ENCODE measurements at places on chromosomes 4 and X. TPM values are rescaled to one million over a fixed set of nuclear protein-coding genes. Genes with fewer than 3 reads are reported as not detected.
A peak's percentile ranks its signal among the peaks of the same experiment; 100 is the strongest.

- H3K4me1 ChIP-seq: peaks cover 48% of the 10 kb centered on the region
- no peaks in the 10 kb centered on the region for H3K36me3 ChIP-seq
- no peak overlapping the region for H3K4me3 ChIP-seq
- DNase-seq: no peak
- peak overlapping the region; percentile 21 for H3K27ac ChIP-seq
- no peaks in the 10 kb centered on the region for H3K27me3 ChIP-seq
These were observed 83.2 kb downstream of the RBM47 start for GRCh38 chr4:40546506-40546905.

DNA sequence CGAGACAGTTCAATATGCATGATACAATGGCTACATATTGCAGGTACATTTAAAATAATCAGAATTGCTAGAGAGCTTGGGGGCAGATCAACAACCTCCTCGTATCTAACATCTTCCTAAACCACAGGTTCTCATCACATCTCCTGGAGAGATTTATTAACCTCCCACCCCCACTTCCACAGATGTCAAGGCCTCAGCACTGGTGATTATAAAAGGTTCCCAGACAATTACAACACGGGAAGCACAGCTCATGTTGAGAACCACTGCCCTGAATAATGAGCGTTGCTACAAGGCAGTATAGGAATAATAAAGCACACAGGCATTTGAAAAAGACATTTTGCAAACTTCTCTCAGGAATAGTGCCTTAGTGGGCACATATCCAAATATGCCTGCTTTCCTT lies 42.8 kb downstream of the ELOVL6 start:
- no peak overlapping the region for H3K4me3 ChIP-seq
- peak overlapping the region; percentile 16 for H3K27ac ChIP-seq
- no peaks in the 10 kb centered on the region for H3K27me3 ChIP-seq
- no peaks in the 10 kb centered on the region for H3K36me3 ChIP-seq

GRCh38 chr4:6331018-6331417 lies 61.4 kb downstream of the WFS1 start:
- peak; percentile 32 for DNase-seq
- H3K4me1 ChIP-seq: no peaks in the 10 kb centered on the region
- no peaks in the 10 kb centered on the region for H3K36me3 ChIP-seq
- no peak overlapping the region for H3K27ac ChIP-seq

DNA sequence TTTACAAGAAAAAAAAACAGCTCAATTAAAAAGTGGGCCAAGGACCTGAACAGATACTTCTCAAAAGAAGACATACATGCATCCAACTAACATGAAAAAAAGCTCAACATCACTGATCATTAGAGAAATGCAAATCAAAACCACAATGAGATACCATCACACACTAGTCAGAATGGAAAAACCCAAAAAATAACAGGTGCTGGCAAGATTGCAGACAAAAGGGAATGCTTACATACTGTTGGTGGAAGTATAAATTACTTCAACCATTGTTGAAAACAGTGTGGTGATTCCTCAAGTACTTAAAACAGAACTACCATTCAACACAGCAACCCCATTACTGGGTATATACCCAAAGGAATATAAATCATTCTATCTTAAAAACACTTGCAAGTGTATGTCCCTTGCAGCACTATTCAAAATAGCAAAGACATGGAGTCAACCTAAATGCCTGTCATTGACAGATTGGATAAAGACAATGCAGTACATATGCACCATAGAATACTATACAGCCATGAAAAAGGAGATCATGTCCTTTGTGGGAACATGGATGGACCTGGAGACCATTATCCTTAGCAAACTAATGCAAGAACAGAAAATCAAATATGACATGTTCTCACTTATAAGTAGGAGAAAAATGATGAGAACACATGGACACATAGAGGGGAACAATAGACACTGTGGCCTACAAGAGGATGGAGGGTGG lies 97.6 kb downstream of the RAB28 start:
- DNase-seq: no peak
- H3K4me1 ChIP-seq: no peaks in the 10 kb centered on the region
- H3K27ac ChIP-seq: no peak overlapping the region
- H3K27me3 ChIP-seq: no peaks in the 10 kb centered on the region

- peaks cover 7% of the 10 kb centered on the region for H3K4me1 ChIP-seq
- H3K27ac ChIP-seq: no peak overlapping the region
- no peaks in the 10 kb centered on the region for H3K36me3 ChIP-seq
- no peaks in the 10 kb centered on the region for H3K27me3 ChIP-seq
These were observed 110.3 kb upstream of the PTPN13 start for GRCh38 chr4:86483773-86484172.

DNA sequence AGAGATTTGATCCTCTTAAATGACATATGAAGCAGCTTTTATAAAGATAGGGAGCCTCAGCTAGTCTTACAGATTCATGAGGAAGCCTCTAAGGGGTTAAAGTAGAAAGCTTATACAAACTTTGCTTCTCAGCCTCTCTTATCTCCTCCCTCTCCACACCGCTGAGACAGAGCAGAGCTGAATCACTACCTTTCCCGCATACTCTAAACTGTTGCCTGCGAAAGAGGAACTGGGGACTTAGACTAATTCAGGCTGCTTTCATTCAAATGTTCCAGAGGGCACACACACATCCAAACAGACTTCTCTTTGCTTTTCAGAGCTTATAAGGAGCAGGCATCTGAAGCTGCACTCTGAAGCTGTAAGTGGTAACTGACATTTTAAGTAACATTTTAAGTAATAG lies at the start of gene SERTM2:
Gene SERTM2 (plus strand): TSS at position 169 of the 400 bp plus-strand sequence. CDS start 7,213 bp downstream, outside the sequence.
- no peaks in the 10 kb centered on the region for H3K36me3 ChIP-seq
- H3K4me3 ChIP-seq: no peak within 1 kb of the TSS
- peaks cover 17% of the 10 kb centered on the region for H3K27me3 ChIP-seq

DNA sequence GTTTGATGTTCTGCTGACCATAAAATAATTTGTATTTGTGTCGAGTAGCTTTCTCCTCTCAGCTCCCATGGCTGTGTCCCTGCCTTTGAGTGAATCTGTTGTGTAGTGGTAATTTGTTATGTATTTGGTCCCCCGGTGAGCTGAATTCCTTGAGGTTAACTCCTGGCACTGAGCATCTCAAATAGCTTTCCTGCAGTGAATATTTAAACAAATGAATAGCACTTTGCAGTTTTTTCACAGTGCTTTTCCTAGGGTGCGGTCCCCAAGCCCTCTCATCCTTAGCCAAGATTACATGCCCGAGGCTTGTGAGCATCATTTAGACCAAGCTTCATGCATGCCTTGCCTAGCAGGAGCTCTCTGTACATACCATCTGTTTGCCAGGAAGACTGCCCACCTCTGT lies 74.2 kb downstream of the CLDN34 start:
- H3K27me3 ChIP-seq: no peaks in the 10 kb centered on the region
- no peak overlapping the region for H3K27ac ChIP-seq
- no peak overlapping the region for H3K4me3 ChIP-seq

DNA sequence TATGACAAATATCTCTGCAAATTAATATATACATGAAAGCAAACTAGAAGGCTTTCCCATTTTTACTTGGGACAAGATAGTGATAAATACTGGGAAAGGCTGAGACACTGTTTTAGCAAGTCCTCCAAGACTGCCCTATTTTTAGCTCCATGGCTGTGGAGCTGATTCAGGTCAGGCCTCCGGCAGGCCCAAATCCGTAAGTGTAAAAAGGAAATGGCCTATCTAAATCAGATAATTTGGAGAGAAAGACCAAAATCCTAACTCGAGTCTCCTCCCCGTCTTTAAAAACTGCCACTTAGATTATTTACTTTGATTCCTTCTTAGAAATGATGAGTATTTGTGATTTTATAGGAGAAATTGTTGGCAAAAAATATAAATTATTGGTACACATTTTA lies 2.9 kb downstream of the OTUD4 start:
- H3K27ac ChIP-seq: peak overlapping the region; percentile 99
- H3K36me3 ChIP-seq: no peaks in the 10 kb centered on the region
- DNase-seq: peak; percentile 55

DNA sequence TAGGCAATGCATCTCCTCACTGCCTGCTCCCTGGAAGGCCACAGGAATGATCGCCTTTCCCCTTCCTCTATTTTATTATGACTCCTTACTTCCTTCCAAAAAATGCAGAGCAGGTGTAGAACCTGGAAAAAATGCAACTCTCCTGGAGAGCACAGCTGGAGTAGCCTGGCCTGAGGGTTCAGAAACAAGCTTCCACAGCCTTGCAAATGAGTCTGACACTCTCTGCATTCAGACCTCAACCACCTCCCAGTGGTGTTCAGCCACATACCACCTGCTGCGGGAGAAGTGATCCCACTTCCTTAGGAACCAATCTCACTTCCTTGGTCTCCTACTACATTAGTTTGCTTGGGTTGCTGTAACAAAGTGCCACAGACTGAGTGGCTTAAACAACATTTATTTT lies 368.1 kb upstream of the NOCT start:
- DNase-seq: no peak
- no peaks in the 10 kb centered on the region for H3K4me1 ChIP-seq
- no peaks in the 10 kb centered on the region for H3K36me3 ChIP-seq
- no peak overlapping the region for H3K4me3 ChIP-seq

- H3K4me3 ChIP-seq: no peak overlapping the region
- H3K4me1 ChIP-seq: no peaks in the 10 kb centered on the region
- H3K27ac ChIP-seq: no peak overlapping the region
- DNase-seq: no peak
- no peaks in the 10 kb centered on the region for H3K27me3 ChIP-seq
- no peaks in the 10 kb centered on the region for H3K36me3 ChIP-seq
These were observed 393.8 kb upstream of the GRID2 start for GRCh38 chr4:91909963-91910362.

DNA sequence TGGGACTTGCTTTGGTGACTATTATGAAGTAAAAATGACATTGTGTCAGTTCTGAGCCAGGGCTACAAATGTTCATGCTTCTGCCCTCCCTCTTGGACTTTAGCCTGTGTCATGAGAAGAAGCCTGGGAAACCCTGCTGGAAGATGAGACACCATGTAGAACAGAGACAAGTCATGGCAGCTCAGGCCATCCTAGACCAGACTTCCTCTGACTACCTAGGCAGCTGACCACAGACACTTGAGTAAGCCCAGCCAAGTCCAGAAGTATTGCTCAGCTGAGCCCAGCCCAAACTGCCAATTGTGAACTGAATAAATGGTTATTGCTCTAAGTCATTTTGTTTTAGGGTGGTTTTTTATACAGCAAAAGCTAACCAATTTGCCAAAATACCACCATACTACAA lies 467.6 kb upstream of the CNKSR2 start:
- no peak for DNase-seq
- H3K27me3 ChIP-seq: no peaks in the 10 kb centered on the region
- H3K27ac ChIP-seq: no peak overlapping the region
- no peak overlapping the region for H3K4me3 ChIP-seq
- H3K36me3 ChIP-seq: no peaks in the 10 kb centered on the region

GRCh38 chr4:94711635-94712034 lies 46.1 kb upstream of the BMPR1B start:
- no peak for DNase-seq
- no peak overlapping the region for H3K27ac ChIP-seq
- H3K36me3 ChIP-seq: no peaks in the 10 kb centered on the region
- no peaks in the 10 kb centered on the region for H3K27me3 ChIP-seq
- H3K4me3 ChIP-seq: no peak overlapping the region

GRCh38 chr4:155532373-155533085 lies 134.1 kb upstream of the GUCY1A1 start:
- H3K4me1 ChIP-seq: no peaks in the 10 kb centered on the region
- no peak for DNase-seq
- no peaks in the 10 kb centered on the region for H3K27me3 ChIP-seq
- H3K4me3 ChIP-seq: no peak overlapping the region
- no peak overlapping the region for H3K27ac ChIP-seq
- no peaks in the 10 kb centered on the region for H3K36me3 ChIP-seq

GRCh38 chr4:80045786-80046185 lies 27.2 kb downstream of the ANTXR2 start:
- H3K4me1 ChIP-seq: peaks cover 21% of the 10 kb centered on the region
- no peaks in the 10 kb centered on the region for H3K27me3 ChIP-seq
- no peaks in the 10 kb centered on the region for H3K36me3 ChIP-seq

DNA sequence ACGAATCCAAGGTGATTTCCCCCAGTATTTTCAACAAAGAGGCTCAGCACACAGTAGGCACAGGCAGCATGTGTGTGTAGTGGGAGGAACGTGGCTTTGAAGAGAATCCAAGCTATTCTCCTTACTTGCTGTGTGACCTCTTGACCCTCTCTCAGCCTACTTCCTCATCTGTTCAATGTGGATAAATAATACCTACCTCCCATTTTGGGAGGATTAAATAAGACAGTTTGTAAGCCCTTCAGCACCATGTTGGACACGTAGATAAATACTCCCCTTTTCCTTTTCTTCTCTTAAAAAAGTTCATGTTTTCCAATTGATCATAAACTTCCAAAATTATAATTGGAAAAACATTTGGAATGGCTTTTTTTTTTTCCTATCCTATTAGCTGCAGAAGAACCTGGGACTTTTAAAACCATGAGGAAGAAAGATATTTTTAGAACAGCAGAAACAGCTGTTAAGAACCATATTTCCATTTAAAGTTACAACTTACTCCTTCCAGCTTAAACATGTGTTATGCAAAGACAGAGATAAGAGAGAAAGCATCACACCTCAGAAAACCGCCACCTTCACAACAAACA lies 56.1 kb upstream of the TMEM131L start:
- DNase-seq: no peak
- no peaks in the 10 kb centered on the region for H3K4me1 ChIP-seq
- no peak overlapping the region for H3K4me3 ChIP-seq
- H3K36me3 ChIP-seq: no peaks in the 10 kb centered on the region
- no peaks in the 10 kb centered on the region for H3K27me3 ChIP-seq
- H3K27ac ChIP-seq: no peak overlapping the region

DNA sequence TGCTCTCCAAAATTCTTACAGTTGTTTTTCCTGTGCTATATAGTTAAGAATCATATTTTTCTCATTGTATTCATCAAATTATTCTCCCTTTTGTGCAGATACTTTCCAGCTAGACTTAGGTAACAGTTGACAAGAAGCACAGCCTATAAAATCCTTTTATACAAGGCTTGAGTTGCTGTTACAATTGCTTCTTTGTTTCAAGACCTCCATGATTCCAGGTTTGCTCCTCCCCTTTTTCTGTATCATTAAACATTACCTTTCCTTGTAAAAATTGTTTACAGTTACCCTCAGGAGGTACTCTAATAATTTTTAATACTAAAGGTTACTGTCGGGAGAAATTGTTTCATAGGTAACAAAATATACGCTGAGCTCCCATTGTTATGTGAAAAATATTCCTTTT lies 192.3 kb upstream of the GRID2 start:
- no peaks in the 10 kb centered on the region for H3K36me3 ChIP-seq
- no peak for DNase-seq
- H3K27me3 ChIP-seq: no peaks in the 10 kb centered on the region

GRCh38 chrX:39820938-39821708 lies 276.6 kb downstream of the BCOR start:
- H3K27me3 ChIP-seq: peaks cover 27% of the 10 kb centered on the region
- H3K36me3 ChIP-seq: no peaks in the 10 kb centered on the region
- no peak for DNase-seq
- no peaks in the 10 kb centered on the region for H3K4me1 ChIP-seq

- peaks cover 11% of the 10 kb centered on the region for H3K27me3 ChIP-seq
- H3K4me3 ChIP-seq: no peak overlapping the region
- H3K27ac ChIP-seq: no peak overlapping the region
- no peak for DNase-seq
- no peaks in the 10 kb centered on the region for H3K4me1 ChIP-seq
These were observed 3.2 kb downstream of the GATA1 start for GRCh38 chrX:48789366-48790220.

The EIF2S3 gene
- 50.3 TPM for polyA plus RNA-seq

The SPANXN5 gene
- not detected for polyA plus RNA-seq

The TRIM60 gene
- not detected for polyA plus RNA-seq

The TSPYL2 gene
- 536 TPM for polyA plus RNA-seq

The SPANXB1 gene
- not detected for polyA plus RNA-seq

The TMEM150C gene
- polyA plus RNA-seq: 79.2 TPM

The SOWAHB gene
- 0.17 TPM for polyA plus RNA-seq

The SAGE1 gene
- 0.03 TPM for polyA plus RNA-seq

The MGAT4D gene
- not detected for polyA plus RNA-seq

The PTCHD1 gene
- 0.07 TPM for polyA plus RNA-seq

The KDR gene
- 32.8 TPM for polyA plus RNA-seq

Measured in adrenal gland (tissue), 19 donors.